CD8-positive, alpha-beta memory T cell (primary cell): ENCODE measurements at places on chromosomes 3 and 15. TPM values are rescaled to one million over a fixed set of nuclear protein-coding genes. Genes with fewer than 3 reads are reported as not detected.

TP53BP1 gene
- total RNA-seq = 29.1 TPM

THSD4 gene
- not detected for total RNA-seq

GPR149 gene
- not detected for total RNA-seq

DNA sequence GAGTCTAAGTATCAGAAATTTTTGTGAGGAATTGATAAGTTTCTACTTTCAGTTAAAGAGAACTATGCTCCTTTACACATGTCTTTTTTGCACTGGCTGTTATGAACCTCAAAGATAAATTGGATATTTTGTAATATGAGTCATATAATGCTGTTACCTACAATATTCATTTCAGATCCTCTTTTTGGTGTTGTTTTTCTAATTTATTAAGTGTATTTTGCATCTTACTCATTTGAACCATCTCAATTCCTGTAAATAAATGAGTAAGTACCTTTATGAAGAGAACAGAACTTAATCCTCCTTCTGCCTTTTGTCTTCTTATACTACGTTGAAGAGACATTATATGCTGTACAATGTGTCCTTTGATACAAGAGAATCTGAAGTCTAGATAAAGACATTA, 74.4 kb downstream of the ZIC1 start:
- DNase-seq = no peak

DNA sequence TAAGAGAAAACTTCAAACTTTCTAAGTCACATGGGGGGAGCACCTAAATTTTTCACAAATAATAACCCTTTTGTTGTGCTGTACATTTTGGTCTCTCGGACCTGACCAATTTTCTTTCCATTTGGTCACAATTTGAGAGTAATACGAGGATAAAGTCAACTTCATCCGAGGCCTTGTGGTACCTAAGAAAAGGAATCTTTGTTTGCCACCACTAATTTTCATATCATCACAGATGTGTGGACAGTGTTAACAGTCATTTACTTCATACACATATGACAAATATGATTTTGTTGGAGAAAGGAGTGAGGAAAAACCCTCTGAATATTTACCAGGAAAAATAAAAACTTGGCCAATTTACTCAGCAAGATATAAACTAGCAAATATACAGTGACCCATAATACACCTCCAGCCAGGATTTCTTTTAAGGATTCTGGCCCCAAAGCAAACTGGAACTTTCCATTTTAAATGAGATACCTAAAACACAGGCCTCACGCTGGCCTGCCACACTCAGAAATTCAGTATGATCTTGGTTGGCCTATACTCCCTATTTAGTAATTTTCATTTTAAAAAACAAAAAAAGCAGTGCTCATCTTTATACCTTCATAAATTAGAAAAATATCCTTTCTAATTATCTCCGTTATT, 40.7 kb downstream of the VGLL4 start:
- no peak for DNase-seq

TIMP4 gene
- total RNA-seq = not detected

PEX5L gene
- not detected for total RNA-seq

DNA sequence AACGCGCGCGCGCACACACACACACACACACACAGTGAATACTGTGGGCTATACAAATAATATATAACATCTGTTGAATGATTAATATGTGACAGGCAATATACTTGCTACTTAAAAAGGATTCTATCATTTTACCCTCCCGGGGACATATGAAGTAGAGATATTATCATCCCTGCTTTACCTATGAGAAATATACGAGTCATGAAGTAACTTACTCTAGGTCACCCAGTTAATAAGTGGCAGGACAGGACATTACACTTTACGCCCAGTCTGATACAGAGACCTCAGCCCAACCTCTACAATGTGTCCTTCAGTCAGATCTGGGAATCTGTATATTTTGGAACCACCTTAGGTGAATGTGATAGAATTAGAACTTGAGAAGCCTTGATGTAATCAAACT, 55.4 kb downstream of the CCDC54 start:
- DNase-seq = no peak

- no peak for DNase-seq
These were observed 107.7 kb upstream of the SPRED1 start for GRCh38 chr15:38144921-38145320.

DNA sequence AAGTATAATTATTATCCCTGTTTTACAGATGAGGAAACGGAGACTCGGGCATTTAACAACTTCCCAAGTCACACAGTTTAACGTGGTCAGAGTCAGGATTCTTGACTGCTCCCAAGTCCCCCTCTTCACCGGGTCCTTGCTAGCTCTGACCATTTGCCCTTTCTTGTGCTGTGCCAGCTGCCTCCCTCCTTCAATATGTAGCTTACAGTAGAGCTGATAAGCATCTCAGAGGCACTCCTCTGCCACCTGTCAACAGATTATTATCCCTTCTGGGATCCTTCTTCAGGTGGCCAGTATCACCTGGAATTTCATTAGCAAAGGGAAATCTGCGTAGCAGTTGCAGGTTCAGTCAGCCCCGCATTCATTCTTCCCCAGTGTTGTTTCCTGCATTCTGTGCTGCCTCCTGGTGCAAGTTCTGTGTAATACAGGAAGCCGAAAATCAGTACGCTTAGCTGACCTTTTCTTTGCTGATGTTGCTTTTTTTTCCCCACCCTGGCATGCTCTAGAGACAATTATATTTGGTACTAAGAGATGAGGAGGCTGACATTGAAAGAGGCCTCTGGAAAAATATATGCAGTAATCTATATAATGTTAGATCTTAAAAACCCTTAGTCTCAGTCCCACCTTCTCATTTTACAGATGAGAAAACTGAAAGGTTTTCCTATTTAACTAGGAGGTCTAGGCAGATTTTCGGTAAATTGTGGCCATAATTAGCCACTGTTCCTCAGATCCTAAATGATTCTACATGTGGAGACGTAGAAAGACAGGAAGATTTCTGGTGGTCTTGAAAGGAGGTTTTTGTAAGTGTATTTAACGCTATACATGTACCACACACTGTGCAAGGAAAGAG, 24.8 kb downstream of the TMOD2 start:
- DNase-seq = peak; percentile 57

DNA sequence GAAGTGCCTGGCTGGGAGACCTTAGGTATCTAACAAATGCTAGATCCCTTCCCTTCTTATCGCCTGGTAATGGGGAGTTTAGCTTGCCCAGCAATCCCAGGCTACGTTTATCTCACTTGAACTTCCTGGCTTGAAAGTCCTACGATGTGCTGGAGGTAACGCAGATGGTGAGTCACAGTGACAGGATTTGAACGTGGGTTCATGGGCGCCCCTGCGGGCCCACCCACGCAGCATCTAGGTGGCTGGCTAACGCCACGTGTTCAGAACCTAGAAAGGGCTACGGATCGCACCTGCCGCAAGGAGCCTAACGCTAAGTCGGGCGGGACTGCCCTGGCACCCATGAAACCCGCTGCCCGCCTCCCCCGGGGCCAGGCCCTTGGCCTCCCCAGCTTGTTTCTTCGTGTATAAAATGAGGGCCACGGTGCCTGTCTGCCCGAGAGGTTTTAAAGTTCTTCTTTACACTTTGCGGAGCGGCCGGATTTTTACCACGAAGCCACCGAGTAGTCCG, 600 bp upstream of the USP3 start:
- peak; percentile 82 for DNase-seq

TM4SF18 gene
- total RNA-seq = not detected

GRCh38 chr3:61300006-61300380, 48.7 kb upstream of the FHIT start:
- DNase-seq = no peak
